Tongue (tissue), 3 donors: ENCODE measurements at places on chromosomes 7 and 10.

- DNase-seq = peak; percentile 73
Measured at GRCh38 chr7:44259547-44260457, 59.0 kb downstream of the YKT6 start.

DNA sequence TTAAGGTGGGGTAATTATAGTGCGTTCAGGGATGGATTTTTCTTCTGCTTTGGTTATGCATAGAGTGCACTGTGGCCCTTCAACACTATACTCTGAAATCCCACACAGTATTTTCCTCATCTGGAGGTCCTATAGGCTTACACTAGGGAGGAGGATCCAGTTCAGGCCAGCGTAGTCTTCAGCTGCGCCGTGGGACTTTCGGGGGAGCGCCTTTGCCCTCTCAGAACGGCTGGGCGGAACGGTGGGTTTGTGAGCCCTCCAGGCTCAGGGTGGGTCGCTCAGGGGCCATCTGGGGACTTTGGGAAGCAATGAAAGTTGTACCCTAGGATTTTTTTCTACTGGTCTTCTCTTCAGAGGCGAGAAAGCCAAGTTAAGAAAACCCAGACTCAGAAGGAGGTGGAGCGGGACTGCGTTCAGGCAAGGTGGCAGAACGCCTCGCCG lies 652 bp upstream of the VPS26A start:
- DNase-seq = no peak

GRCh38 chr7:149334930-149335329 lies 72.9 kb downstream of the ZNF783 start:
- DNase-seq = no peak

DNA sequence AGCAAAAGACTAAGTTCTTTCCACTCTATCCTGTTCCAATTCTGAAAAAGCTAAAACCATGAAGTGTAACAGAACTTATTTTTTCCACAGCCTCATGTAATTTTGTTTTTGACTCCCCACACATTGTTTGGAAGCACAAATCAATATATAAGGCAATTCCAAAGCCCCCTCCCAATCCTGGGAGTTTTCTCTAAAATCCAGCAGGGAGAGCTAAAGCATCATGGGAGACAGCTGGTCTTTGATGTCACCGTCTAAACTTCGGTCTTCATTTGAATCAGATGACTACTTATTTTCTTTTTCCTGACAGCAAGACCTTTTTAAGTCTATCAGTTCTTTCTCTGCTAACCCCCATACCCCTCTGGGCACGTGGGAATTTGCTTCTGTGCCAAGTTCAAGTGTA lies 33.3 kb upstream of the PON1 start:
- DNase-seq = no peak
